ENCODE measurements at places on chromosomes 3 and 15.
A peak's percentile ranks its signal among the peaks of the same experiment; 100 is the strongest.

DNA sequence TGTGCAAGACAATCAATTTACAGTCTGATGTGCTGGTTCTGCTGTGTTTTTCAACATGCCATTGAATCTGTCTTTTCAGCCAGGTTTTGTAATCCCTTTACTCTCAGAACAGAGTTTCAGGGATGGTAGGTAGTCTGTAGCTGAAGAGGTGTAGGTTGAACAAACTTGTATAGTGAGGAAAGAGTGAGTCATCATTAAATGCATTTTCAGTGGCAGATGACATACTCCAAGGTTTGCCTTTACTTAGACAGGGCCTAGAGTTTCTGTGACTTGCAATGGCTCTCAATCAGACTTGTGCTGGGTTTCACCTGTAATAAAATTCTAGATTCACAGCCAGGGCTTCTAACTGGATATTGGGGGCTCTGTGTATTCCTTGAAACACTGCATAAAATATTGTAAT is 94.6 kb downstream of the CYP19A1 start:
- no peak for DNase-seq

GRCh38 chr15:99496302-99496629 is 69.5 kb upstream of the MEF2A start:
- no peak for DNase-seq

DNA sequence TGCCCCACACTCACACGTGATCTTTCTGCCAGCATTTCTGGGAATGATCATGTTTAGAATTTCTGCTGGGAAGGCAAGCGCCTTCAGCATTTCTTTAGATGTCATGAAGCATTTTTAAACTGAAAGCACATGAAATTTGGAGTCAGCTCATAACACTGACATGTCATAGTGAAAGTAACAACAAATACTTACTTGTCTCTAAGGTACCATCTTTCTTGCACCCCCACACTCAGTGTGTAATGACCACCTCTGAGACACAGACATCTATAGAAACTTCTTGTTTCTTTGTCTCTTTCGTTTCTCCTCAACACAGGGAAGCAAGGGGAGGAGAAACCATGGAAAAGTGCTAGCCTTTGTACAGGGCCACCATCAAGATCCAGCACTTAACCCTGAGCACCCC is 171.7 kb downstream of the RORA start:
- no peak for DNase-seq

DNA sequence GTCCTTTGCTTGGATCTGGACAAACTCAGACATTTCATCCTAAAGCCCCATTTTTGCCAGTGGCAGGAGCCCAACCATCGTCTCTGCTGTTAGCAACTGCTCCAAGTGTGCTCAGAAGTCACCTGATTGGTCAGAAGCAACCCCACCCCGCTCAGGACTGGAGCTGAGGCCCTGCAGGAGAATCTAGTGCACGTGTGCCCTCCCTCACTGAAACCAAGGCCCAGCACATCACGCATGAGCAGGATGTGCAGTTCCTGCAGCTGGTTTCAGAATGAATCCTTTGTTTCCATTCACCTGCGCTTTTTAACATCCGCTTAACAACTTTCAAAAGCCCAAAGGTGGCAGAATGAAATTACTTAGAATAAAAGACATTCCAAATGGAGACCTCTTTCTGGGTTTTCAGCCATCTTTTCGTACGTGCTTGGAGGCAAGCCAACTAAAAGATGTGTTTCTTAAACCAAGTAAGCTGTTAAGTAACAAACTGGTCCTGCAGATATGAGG is 81.2 kb downstream of the SRGAP3 start:
- DNase-seq = peak; percentile 20

DNA sequence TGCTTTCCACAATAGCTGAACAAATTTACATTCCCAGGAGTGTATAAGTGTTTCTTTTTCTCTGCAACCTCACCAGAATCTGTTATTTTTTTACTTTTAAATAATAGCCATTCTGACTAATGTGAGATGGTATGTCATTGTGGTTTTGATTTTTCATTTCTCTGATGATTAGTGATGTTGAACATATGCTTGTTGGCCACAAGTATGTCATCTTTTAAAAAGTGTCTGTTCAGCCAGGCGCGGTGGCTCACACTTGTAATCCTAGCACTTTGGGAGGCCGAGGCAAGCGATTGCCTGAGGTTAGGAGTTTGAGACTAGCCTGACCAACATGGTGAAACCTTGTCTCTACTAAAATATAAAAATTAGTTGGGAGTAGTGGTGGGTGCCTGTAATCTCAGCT is 619.3 kb downstream of the SI start:
- DNase-seq = no peak

DNA sequence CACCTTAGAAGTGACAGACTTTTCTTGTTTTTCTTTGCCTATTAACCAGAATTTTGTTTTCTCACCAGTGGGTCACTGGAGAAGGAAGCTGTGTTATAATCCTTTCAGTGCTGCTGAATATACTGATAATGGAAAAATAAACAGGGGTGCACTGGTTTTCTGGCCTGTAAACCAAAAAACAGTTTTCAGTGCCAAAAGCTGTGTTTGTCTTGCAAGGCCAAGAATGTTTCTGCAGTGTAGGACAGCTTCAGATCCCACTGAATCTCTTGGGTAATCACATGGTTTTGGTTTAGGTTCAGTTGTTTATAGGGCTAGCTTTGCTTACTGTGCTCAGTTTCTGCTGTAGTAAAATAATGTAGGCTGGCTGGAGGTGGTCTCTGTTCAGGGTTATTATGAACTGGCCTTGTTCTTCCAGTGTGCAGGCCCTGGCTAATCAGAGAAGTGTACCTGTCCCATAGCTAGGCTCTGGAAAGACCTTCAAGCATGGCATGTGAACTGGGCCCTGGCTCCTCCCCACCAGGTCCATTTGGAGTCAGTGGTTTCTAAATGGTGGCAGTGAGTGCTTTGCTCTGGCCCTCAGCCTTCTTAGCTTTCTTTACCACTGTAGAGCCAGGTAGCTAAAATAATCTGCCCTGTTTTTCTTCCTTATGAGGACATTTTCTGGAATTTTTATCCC is 18.7 kb downstream of the PDE8A start:
- DNase-seq = no peak

- peak; percentile 4 for DNase-seq
Observed at GRCh38 chr3:107846279-107846852, 244.5 kb downstream of the CD47 start.

DNA sequence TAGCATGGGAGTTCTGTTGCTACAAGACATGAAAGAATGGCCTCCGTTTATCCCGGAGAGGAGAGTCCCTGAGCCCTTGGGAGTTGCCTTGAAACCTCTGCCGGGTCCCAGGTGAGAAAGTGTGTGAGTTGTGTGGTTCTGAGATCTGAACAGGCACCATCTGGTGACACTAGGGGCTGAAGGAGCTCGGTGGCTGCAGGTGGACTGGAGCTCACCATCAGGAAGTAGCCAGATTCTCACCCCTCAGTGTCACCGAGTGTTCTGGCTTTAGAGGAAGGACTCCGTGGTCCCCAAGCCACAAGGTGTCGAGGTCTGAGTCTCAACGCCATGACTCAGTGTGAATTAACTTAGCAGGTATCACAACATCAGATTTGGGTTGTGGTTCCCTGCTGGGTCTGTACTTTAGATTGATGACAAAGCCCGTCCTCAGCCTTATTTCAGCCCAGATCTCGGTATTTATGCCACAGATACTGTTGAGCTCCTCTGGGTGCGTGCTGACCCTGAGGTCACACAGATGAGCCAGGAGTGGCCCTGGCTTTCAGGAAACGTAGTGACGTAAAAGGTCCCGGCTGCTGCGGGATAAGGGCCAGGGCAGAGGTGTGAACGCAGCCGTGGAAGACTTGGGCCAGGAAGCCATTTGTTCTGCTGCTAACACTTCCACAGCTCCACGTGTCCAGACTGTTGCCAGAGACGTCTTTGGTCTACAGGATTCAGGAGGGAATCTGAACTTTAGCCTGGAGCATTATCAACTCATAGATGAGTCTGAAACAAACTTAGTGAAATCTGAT is 54.4 kb downstream of the PGPEP1L start:
- DNase-seq = peak; percentile 20

GRCh38 chr3:125319765-125320164 is 55.4 kb downstream of the ZNF148 start:
- no peak for DNase-seq

DNA sequence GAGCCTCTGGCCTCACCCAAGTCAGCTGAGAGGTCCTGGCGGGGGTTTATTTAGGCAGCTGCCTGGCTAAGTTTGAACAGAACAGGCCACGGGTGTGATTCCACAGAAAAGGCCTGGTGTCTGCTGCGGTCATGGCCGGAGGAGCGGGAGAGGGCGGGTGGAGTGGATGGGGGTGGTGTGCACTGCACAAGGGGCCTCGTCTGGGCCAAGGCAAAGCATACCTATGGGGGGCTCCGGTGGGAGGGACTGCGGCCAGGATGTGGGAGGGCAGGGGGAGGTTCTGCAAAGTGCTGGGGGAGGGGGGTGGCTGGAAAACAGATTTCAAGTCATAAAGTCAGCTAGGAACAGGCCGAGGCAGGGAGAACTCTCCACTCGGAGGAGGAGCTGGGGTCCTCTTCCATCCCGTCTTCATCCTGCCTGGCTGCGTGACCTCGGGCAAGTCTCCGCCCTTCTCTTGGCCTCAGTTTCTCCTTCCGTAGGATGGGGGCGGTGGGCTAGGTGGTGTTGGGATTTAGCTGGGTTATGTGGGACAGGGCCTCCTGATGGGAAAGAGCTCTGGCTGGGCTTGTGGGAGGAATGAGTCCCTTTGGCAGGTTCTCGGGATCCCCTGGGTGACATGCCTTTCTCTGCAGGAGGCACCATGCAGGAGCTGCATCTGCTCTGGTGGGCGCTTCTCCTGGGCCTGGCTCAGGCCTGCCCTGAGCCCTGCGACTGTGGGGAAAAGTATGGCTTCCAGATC is 878 bp downstream of the ISLR start:
- DNase-seq = no peak

GRCh38 chr15:101242160-101242998 is 9.5 kb downstream of the CHSY1 start:
- no peak for DNase-seq

- no peak for DNase-seq
Observed at GRCh38 chr15:98724048-98724447, 75.7 kb downstream of the IGF1R start.

- no peak for DNase-seq
Observed at GRCh38 chr15:80777826-80778620, 1.1 kb upstream of the CEMIP start.

- DNase-seq = no peak
Observed at GRCh38 chr3:21290557-21290956, 460.5 kb downstream of the ZNF385D start.

DNA sequence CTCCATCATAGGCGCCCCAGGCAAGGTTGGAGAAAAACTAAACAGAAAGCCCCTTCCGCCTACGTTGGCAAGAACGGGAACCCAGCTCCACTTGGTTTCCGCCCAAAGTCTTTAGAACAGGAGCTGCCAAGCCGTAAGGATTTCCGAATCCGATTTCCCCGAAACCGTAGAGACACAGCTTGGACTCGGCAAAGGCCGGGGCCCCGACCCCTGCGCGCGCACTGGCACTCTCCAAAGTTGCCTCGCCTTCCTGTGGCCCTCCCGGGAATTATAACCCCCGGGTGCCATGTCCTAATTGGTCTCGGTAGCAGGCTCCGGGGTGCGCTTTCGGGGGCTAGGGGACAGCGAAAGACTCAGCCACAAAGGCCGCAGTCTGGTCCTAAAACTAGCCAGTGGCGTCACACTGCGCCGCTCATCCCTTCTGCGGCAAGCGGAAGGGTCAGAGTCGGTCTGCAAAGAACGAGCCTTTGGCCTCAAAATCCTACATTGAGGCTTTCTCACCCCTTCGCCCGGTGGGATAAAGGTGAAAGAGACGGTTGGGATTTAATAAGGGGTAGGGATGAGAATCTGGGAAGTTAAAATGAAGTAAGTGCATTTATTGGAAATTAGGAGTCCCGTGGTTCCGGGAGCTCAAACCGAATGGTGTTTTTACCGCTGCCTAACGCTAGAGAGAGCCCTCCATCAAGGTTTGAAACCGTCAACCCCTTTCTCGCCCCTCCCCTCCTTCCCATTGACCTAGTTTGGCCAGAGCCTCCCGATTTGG is 6.8 kb downstream of the BCL6 start:
- DNase-seq = no peak

DNA sequence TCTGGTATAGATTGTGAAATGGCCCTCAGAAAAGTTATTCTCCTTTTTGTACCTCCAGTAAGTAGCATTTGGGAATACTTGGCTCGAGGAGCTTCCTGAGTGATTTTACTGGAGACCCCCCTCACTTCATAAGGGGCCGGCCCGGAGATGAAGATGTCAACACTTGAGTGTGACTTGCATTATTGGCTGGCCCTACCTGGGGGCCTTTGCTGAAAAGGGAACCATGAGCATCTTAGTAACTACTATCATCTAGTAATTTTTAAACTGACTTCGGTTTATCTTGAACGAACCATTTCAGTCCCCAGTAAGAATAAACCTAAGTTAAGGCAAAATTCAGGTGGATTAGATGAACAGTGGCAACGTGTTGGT is 1.3 kb downstream of the FAIM start:
- no peak for DNase-seq

DNA sequence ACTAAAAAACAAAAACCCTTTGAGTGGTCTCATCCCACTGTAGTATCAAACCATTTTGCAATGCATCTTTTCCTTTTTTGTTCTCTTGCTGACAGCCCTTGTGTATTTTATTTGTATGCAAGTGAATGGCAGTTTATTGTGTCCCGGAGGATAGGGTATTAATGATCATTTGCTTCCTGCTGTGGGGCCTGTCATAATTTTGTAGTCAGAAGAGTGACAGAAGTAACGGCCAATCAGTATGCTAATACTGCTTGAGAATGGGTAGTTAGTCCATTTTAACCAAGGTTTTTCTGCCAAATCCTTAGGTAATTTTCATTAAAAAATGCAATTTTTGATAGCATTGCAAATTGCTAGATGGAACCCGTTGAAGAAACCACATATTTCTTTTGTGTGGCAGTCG is 75.5 kb upstream of the PLSCR5 start:
- DNase-seq = no peak

GRCh38 chr15:75577401-75578172 is 1.5 kb downstream of the PTPN9 start:
- no peak for DNase-seq

DNA sequence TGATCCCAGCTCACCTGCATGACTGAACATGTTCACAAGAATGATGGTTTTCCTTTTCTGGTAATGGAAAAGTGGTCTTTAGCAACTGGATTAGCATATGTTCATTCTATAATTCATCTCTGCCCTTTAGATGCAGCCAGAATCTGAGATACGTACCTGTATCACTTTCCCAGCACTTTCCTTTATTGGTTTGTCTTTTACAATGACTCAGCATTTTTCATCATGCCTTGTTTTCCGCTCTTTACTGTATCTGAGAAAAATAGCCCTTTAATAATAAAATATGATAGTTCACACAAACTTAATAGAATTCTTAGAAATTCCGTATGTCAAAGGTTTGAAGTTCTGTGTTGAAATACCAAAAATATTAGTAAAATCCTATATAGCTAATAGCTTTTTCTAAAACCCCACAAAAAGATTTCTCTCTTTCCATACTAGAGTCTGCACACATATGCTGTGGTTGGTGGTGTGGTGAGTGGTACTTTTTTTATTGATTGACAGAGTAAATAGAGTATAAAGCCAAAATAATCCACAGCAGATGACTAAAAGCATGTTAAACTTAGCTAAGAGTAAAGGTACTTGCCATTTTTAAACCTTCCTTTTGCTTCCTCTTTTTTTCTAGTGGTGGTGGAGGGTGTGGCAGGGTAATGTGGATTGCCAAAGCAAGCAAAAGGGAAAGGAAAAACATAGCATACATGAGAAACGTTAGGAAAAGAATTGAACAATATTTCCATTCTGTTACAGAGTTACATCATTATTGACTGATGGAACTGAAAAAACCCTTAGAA is 328.9 kb upstream of the RBMS3 start:
- DNase-seq = no peak

GRCh38 chr3:127544803-127545201 is 45.7 kb downstream of the TPRA1 start:
- DNase-seq = no peak

- DNase-seq = no peak
Observed at GRCh38 chr3:119433613-119434325, 29.6 kb downstream of the TMEM39A start.
